ENCODE measurements at places on chromosomes 2 and 18. TPM values are rescaled to one million over a fixed set of nuclear protein-coding genes. Genes with fewer than 3 reads are reported as not detected.

GRCh38 chr2:36485521-36485920 is 112.4 kb downstream of the FEZ2 start:
- DNase-seq: no peak

DNA sequence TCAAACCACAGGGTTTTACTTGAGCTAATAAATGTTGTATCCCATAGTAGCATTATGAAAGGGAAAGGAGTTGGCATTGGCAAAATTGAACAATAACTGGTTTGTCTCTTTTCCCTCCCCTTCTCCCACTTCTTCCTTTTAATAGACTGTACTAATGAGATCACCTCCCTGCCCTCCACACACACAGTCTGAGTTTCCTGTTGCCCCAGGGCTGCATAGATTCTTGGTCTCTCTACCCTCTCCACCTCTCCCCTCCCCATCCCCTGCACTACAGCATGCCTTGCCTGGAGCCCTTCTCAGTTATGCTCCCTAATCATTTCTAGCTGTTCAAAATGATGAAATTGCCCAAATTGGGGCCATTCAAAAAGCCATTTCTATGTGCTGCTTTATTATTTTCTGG is 37.2 kb upstream of the NEMP2 start:
- DNase-seq: no peak

- DNase-seq: peak; percentile 66
Measured at GRCh38 chr2:64859312-64860212, 129.6 kb upstream of the SLC1A4 start.

Gene SERPINB2
- polyA plus RNA-seq: 0.30 TPM

DNA sequence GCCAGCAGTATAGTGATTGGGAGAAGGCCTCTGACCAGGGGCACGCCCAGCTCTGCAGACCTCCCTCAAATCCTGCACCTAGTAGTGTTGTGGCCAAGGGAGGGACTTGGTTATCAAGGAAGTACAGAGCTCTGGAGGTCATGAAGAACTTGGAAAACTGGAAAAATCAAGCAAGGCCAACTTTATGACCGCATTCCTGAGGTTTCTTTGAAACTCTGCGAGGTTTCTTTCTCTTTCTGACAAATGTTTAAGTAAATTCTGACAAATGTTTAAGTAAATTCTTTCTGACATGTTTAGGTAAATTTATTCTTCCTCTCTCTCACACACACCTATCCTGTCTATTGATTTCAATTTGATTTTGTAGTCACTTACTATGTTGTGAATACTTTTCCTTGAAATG is 31.0 kb downstream of the CLIP4 start:
- DNase-seq: no peak

DNA sequence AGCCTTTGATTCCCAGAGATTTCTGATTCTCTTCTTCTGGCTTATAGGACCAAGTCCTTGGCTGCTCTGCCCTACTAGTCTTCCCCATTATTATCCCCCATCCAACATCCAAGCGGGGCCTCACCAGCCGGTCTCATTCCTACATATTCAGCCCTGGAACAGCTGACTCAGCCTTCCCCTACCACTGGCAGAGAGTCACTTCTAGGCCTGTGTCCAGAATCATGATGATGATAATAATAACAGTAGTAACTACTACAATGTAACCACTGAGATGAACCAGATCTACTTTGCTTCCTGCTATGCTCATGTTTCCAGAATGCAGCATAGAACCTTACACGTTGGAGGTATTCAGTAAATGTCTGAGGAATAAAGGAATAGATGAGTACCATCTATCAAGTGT is 295.2 kb downstream of the SRBD1 start:
- peak; percentile 72 for DNase-seq

DNA sequence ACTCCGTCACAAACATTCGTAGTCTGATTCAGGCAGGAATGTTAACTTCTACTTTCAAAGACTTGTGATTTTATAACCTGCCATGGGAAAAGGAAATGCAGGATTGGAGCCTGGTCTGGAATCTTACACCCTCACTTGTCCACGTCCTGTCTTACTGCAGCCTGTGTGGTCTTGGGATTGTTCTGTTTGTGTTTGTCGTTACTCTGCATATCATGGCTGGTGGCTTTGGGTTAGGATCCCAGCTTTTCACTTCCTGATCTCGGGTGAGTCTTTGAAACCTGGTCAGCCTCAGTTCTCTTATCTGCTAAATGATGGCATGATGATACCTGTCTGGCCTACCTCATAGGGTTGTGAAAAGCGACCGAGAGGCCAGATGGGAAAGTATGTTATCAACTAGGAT is 34.6 kb downstream of the SH3BP4 start:
- DNase-seq: no peak

DNA sequence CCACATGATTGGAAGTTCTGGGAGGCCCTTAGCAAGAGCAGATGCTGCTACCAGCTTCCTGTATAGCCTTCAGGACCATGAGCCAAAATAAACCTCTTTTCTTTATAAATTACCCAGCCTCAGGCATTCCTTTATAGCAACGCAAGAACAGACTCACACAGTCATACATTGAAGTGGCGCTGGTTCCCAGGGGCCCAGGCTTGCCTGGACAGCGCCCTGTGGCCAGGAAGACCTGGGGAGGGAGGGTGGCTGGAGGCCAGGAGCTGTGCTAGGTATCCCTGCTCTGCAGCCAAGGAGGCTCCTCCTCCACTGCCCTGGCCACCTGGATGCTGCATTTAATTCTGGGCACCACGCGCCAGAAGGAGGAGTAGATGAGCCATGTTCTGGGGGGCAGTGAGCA is 98.1 kb downstream of the AGAP1 start:
- DNase-seq: no peak

DNA sequence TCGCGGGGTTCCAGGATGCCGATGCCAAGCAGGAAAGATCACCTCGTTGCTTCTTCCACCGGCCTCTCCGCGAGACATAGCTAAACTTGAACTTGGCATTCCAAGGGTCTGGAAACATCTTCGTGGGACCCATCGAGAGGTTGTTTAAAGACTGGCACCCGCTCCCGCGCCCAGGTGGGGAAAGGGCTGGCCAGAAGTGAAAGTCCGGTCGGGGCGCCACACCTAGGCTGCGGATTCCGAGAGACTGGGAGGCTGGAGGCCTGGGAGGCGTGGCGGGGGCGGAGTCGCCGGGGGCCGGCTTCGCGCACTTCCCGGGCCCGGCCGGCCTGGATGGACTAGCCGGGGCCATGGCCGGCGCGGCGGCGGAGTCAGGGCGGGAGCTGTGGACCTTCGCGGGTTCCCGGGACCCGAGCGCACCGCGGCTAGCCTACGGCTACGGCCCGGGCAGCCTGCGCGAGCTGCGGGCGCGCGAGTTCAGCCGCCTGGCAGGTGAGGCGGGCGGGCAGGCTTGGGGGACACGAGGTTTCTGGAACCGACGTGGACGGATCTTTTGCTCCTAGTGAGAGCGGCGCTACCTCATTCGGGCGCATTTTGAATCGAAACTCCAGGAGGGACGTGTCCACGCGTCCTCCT is at the start of gene MOCOS:
MOCOS (plus strand) TSS at position 305 of the 633 bp plus-strand sequence; CDS start at position 348, 43 bp downstream.
- peak; percentile 53 for DNase-seq

Gene PPM1G
- polyA plus RNA-seq: 54.5 TPM

Gene DPP4
- polyA plus RNA-seq: not detected

Gene WDR54
- 9.0 TPM for polyA plus RNA-seq

Gene STK16
- polyA plus RNA-seq: 15.3 TPM

Gene CBLN2
- 0.77 TPM for polyA plus RNA-seq
